ENCODE measurements at places on chromosomes 7 and 10.

- no peak for DNase-seq
Observed at GRCh38 chr10:51920672-51921071, 221.3 kb upstream of the CSTF2T start.

DNA sequence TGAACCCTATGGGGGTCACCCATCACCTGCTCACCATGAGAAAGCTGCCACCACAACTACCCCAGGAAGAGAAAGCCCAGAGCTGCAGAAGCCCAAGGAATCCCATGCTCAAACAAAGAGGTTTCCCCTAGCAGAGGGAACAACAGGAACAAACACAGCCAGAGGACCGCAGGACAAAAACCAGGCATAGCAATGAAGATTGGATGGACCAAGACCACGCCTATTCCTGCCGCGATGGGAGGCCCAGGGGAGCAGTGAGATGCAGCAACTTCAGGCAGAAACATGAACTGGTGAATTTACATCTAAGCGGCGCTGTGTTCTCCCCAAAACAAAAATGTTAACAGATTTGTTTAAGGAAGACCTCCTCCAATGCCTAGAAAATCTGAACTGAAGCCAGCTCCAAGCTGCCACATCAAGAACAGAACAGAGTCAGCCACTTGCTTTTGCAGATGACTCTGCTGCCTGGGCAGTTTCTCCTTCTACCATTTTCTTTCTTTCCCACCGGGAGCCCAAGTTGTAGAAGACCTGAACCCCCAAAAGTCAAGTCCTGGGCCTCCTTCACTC lies 134.2 kb upstream of the NEBL start:
- no peak for DNase-seq

DNA sequence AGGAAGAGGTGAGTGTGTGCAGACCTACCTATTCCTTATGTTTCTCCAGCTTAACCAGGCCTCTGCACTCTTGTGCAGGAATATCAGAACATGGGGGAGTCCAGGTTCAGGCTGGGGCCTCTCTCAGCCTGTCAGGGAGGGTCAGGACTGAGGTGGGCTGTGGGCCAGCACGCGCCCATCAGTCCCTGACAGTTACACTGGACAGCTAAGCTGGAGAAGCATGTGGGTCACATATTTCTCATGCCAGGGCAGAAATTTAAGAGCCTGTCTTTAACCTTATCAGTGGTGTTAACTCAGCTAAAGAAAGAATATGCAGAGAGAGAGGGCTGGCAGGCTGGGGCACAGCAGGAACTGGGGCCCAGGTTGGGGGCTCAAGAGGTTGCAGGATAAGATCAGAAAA lies 8.7 kb upstream of the POLD2 start:
- no peak for DNase-seq

GRCh38 chr7:68065581-68065980 lies 1068.9 kb downstream of the TYW1 start:
- peak; percentile 9 for DNase-seq

DNA sequence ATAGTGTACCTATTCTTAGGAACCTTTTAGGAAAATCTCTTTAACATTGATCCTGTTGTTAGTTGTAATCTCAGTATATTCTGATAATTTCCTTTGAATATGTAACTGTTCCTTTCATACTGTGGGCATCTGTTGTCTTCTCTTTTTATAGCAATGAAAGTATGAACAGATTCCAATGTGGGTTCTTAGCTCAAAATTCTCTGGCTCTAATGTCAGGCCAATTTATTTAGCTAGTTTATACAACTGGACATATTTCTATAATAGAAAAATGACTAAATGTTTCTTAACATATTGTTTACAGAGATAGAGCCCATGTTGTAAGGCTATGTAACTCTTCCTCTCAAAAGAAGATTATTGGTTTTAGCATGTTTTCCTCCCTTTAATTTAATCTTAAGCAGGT lies 363.2 kb downstream of the AUTS2 start:
- DNase-seq, result no peak

- DNase-seq, result no peak
Observed at GRCh38 chr10:75431180-75432111, at the start of gene LRMDA. Gene LRMDA, plus strand, starts transcription at chr10:75431624.

DNA sequence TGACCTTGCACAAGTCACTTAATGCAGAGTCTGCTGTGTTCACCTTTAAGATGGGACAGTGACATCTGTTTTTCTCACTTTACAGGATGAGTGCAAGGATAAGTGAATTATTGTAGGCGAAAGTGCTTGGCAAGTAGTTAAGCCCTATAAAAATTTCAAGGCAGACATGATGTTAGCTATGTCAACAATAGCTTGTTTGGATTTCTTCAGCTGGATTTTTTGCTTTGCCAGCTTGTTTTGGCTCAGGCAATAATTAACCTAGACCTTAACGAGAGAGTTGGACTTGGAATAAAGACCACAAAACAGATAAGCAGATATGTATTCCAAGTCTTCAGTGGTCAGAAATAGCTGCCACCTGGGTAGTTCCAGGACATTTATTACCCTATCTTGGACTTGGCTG lies 255.2 kb downstream of the ARL4A start:
- no peak for DNase-seq

GRCh38 chr7:29567174-29567573 lies 3.5 kb downstream of the PRR15 start:
- no peak for DNase-seq

- no peak for DNase-seq
Observed at GRCh38 chr7:78734626-78735025, 718.8 kb downstream of the MAGI2 start.

- DNase-seq, result no peak
Observed at GRCh38 chr7:152335900-152336571, 99.8 kb downstream of the KMT2C start.

DNA sequence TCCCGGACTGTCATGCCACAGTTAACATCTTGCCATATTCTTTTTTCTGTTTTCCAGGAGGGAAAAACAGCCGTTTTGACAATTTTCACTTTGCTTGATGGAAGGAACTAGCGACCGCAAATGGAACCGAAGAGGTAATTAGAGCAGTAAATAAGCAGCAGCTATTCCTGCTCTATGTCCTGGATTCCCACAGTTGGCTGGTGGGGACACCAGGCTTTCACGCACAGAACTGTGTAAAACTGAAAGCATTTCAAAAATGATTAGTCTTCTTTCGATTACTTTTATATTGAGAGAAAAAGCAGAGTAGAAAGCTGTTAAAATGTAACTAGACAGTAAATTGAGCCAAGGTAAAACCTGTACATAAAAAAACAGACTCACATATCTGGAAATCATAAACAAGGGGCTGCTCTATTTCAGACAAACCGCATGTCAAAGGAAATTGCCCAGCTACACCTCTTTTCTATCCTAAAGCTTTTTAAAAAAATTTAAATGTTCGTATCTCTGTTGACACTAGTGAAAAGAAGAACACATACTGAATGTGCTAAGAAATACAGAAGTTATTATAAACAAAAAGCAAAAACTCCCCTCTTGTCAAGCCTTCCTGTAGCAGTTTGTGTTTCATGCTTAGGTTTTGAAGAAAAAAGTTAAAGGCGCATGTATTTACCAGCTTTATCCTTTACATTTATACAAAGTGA lies 93.4 kb downstream of the RNF216 start:
- no peak for DNase-seq

DNA sequence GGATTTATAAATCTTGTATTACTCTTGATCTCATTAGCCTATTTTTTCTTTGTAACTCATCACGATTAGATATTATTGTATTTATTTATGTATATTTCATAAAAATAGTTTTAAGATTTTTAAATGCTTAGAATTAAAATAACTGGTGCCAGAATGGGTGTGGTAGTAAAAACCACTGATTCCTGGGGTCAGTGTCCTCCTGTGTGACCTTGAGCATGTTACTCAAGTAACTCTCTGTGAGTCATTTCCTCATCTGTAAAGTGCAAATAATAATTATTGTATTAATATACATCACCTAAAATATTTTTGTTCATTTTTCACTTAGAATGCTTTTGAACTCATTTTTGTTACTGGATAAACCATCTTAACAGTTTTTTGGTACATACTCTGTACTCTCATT lies 91.3 kb upstream of the TMEM229A start:
- no peak for DNase-seq

- DNase-seq, result no peak
Observed at GRCh38 chr7:27191833-27192545, 7.0 kb upstream of the HOXA11 start.

DNA sequence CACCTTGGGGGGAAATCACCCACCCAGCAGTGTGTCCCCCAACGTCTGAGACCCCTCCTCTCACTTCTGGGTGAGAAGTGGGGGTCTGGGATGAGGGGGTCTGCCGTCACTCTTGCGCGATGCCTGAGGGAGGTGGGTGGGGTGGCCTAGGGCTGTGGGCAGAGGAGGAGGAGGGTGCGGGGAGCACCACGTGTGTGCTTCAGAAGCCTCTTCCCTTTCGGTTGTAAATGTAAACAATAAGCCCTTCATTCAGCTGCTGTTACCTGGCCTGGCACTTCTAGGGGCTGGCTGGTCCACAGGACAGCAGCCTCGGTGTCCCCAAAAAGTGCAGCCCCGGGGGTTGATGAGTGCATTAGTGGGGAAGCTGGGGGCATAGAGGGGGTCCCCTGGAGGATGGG lies 1.3 kb downstream of the CLIP2 start:
- no peak for DNase-seq

GRCh38 chr10:102413053-102413705 lies 5.4 kb downstream of the PSD start:
- no peak for DNase-seq

- no peak for DNase-seq
Observed at GRCh38 chr10:109215291-109216075, 707.8 kb downstream of the XPNPEP1 start.

DNA sequence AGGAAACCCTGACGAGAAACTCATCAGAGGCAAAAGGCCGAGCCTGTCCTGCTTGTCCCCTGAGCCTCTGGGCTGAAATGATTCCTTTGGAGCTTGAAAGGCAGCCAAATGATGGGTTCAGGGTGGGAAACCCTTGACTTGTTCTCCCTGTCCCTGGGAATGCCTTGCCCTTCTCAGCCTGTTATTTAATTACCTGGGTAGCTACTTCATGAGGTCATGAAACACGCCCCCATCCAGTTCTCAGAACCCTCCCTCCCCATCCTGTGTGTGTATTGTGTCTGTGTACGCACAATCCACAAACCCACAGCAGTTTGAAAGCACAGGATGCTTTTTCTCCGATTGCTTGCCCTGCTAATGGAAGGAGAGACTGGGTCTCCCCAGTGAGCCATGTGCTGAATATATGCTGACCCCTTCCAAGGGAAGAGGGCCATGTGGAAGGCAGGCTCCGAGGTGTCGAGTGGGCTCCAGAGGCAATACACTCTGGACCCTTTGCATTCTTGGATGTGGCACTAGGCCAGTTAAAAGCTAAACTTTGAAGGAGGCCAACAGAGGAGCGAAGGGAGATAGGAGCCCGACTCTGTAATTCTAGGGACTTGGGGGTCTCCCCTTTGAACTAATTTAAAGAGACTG lies 10.6 kb downstream of the DUSP5 start:
- DNase-seq, result no peak

GRCh38 chr10:50536617-50537240 lies 87.0 kb downstream of the SGMS1 start:
- DNase-seq, result no peak

GRCh38 chr10:128438417-128439063 lies 312.3 kb upstream of the MKI67 start:
- no peak for DNase-seq

DNA sequence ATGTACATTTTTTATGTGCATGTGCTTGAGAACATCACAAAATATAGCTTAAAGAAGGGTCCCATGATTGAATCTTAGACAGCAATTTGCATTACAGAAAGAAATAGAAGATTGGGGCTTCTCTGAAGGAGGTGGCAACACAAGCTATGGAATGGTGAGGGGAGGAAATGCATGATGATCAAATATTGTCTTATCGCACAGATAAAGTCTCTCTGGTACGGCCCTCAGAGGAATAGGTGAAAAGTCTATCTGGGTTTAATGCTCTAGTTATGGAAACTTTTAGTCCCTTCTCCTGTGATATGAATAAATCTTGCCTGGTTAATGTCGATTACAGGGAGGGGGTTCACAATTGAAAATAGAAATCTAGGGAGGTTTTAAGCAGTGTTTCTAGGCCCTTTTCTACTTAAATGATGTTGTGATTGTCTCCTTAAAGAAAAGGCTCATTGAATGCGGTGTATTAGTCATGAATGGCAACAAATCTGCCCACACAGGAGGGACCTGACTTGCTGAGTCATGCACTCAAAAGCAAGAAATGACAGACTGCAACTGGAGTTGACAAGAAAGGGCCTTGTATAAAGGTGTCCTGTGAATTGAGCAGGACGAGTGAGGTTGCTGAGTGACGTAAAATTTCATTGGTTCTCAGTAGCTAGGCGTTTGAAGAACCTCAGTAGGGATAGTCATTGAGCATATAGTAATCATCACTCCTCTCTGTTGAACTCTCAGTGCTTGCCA lies 133.4 kb upstream of the CSTF2T start:
- peak; percentile 54 for DNase-seq

- DNase-seq, result peak; percentile 32
Observed at GRCh38 chr10:127906548-127907377, at the start of gene PTPRE. Gene PTPRE, plus strand, starts transcription at chr10:127907103. Its CDS starts 133,779 bp downstream, at chr10:128040882.

DNA sequence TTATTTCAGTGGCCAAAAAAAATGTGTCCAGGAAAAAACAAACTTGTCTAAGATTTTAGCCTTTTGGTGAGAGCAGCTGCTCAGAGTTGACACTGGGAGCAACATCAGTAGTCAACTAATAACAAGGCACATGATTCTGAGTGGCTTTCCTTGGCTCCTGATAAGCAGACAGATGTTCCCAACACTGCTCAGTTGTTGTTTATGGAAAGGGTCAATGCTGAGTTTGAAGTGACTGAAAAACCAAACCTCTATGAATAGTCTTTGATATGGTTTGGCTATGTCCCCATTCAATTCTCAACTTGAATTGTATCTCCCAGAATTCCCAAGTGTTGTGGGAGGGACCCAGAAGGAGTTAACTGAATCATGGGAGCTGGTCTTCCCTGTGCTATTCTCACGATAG lies 12.3 kb downstream of the DYDC1 start:
- no peak for DNase-seq

DNA sequence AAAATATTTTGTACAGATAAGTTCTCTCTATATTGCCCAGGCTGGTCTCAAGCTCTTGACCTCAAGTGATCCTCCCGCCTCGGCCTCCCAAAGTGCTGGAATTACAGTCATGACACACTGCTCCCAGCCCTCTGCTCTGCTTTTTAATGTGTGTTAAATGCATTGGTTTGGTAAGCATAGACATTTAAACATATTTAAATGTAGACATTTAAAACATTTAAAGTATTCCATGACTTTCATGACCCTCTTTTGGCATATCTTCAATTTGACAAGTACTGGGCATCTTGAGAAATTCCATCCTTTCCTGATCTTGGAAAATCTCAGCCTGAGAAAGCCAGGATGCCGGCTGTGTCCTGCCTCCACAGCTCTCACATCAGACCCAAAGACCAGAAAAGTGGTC lies 5.2 kb upstream of the SAR1A start:
- no peak for DNase-seq

- DNase-seq, result peak; percentile 66
Observed at GRCh38 chr10:15515202-15515601, 144.1 kb upstream of the FAM171A1 start.
